Activated naive CD8-positive, alpha-beta T cell treated with anti-CD3 and anti-CD28 coated beads for 36 hours (primary cell): ENCODE measurements at places on chromosomes 13 and 19.

- peaks cover 37% of the 10 kb centered on the region for H3K36me3 ChIP-seq
- no peak overlapping the region for H3K4me3 ChIP-seq
- peaks cover 7% of the 10 kb centered on the region for H3K4me1 ChIP-seq
- H3K27ac ChIP-seq: no peak overlapping the region
These were observed 108.3 kb downstream of the DOCK9 start for GRCh38 chr13:98869408-98870090.

- no peak for DNase-seq
- no peaks in the 10 kb centered on the region for H3K36me3 ChIP-seq
- H3K4me1 ChIP-seq: no peaks in the 10 kb centered on the region
- H3K27ac ChIP-seq: no peak overlapping the region
- no peak overlapping the region for H3K4me3 ChIP-seq
These were observed 163.5 kb downstream of the MTUS2 start for GRCh38 chr13:28983641-28984040.

DNA sequence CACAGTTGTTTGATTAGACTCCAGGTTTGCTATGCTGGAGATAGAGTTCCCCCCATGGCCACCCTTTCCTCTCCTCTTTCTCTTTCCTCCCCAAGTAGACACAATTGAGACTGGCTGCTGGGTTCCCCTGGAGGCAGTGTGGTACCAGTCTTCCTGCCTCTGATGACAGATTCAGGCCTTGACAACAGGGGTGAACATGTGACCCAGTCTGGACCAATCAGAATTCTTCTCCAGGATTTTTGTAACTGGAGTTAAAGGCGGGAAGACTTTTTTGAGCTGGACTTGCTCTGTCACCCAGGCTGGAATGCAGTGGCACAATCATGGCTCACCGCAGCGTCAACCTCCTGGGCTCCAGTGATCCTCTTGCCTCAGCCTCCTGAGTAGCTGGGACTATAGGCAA lies 48.7 kb downstream of the CCNE1 start:
- H3K4me3 ChIP-seq: no peak overlapping the region
- no peaks in the 10 kb centered on the region for H3K36me3 ChIP-seq
- H3K27me3 ChIP-seq: peaks cover 16% of the 10 kb centered on the region
- peaks cover 2% of the 10 kb centered on the region for H3K4me1 ChIP-seq
- no peak for DNase-seq

DNA sequence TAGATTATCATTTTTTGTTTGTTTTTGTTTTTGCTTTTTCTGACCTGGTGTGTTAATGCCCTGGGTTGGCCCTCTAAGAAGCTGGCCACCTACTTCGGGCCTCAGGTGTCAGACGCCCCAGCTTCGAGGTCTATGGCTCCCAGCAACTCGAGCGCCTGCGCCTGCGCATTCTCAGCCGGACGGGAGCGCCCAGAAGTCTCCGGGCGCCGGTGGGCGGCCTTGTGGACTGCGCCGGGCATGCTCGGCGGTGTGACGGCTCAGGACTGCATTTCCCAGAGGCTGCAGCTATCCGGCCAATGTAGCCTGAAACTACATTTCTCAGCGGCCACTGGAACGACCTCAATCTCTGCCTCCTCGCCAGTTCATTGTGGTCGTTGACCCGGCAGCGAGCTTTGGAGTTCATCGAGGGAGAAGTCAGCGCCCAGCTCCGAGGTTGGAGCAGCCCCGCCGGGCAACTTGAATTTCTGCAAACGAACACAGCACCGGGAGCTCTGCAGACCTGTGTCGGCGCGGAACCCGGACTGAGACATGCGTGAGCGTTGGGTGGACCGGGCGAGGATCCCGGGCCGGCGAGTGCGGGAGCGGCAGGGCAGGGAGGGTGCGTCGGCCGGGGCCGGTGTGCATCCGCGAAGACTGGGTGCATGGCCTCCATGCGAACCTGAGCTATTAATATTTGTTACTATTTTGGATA lies at the start of gene ZNF30:
TSS of gene ZNF30 (plus strand) at position 219 of the 691 bp plus-strand sequence. CDS start 3,045 bp downstream, outside the sequence.
- peaks cover 20% of the 10 kb centered on the region for H3K4me1 ChIP-seq
- DNase-seq: peak; percentile 87
- H3K27ac ChIP-seq: peak within 1 kb of the TSS; percentile 72
- H3K36me3 ChIP-seq: peaks cover 21% of the 10 kb centered on the region

DNA sequence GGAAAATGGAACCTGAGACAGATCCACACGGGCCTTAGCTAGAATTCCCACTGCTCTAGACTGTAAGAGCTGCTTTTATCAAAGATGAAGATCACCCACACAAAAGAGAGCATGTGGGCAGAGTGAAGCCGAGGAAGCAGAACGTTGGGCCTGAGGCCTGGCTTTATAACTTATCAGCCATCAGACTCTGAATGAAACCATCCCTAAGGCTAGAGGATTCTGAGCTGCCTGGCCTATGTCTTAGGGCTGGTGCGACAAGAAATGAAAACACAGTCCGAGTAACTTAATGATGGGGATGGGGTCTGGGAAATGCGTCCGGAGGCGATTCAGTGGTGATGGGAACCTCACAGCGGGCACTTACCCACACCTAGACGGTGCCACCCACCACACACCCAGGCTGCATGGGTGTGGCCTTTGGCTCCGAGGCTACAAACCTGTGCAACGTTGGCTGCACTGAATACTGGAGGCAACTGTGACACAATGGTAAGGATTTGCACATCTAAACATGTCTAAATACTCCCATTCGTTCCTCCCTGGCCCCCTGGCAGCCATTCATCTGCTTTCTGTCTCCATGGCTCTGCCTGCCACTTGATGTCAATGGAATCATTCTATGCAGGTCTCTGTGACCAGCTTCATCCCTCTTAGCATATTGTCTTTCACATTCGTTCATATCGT lies 62.0 kb downstream of the SLC15A1 start:
- no peaks in the 10 kb centered on the region for H3K36me3 ChIP-seq
- no peak overlapping the region for H3K27ac ChIP-seq
- no peak for DNase-seq
- H3K4me1 ChIP-seq: no peaks in the 10 kb centered on the region
- no peak overlapping the region for H3K4me3 ChIP-seq
- H3K27me3 ChIP-seq: no peaks in the 10 kb centered on the region

GRCh38 chr13:67299751-67300150 lies 69.6 kb upstream of the PCDH9 start:
- no peak for DNase-seq
- H3K4me1 ChIP-seq: no peaks in the 10 kb centered on the region

- H3K27ac ChIP-seq: no peak overlapping the region
- H3K4me1 ChIP-seq: peaks cover 9% of the 10 kb centered on the region
- no peak overlapping the region for H3K4me3 ChIP-seq
- no peaks in the 10 kb centered on the region for H3K27me3 ChIP-seq
- no peak for DNase-seq
These were observed 42.0 kb upstream of the TM9SF2 start for GRCh38 chr13:99459099-99459850.

GRCh38 chr19:53991224-53992113 lies at the start of gene CACNG6:
CACNG6 (plus strand) TSS chr19:53991637; CDS start chr19:53992878, 1,241 bp downstream.
- no peak within 1 kb of the TSS for H3K4me3 ChIP-seq
- peaks cover 46% of the 10 kb centered on the region for H3K27me3 ChIP-seq
- H3K36me3 ChIP-seq: no peaks in the 10 kb centered on the region
- peaks cover 4% of the 10 kb centered on the region for H3K4me1 ChIP-seq
- no peak within 1 kb of the TSS for H3K27ac ChIP-seq
- no peak for DNase-seq

GRCh38 chr19:7355151-7355820 lies 6.5 kb downstream of the ARHGEF18 start:
- peaks cover 40% of the 10 kb centered on the region for H3K36me3 ChIP-seq
- peak overlapping the region; percentile 9 for H3K27ac ChIP-seq
- no peak overlapping the region for H3K4me3 ChIP-seq

- peak; percentile 96 for DNase-seq
- H3K4me1 ChIP-seq: peaks cover 24% of the 10 kb centered on the region
- no peaks in the 10 kb centered on the region for H3K27me3 ChIP-seq
These were observed 1.9 kb downstream of the KLF1 start for GRCh38 chr19:12884926-12885748.
